ENCODE measurements at places on chromosomes 6 and 20. TPM values are rescaled to one million over a fixed set of nuclear protein-coding genes. Genes with fewer than 3 reads are reported as not detected.

The SPTLC3 gene
- total RNA-seq = 4.9 TPM

The HELZ2 gene
- 30.1 TPM for total RNA-seq

The CASS4 gene
- total RNA-seq = 25.4 TPM

The RBPJL gene
- not detected for total RNA-seq

The GSTA4 gene
- 54.1 TPM for total RNA-seq

The LZTS3 gene
- 8.3 TPM for total RNA-seq

The BPIFA1 gene
- total RNA-seq = not detected

The LHFPL5 gene
- not detected for total RNA-seq

The KHDC1L gene
- total RNA-seq = not detected

The OLIG3 gene
- total RNA-seq = not detected
